Aortic smooth muscle cell (primary cell): ENCODE measurements at places on chromosomes 13 and 19. TPM values are rescaled to one million over a fixed set of nuclear protein-coding genes. Genes with fewer than 3 reads are reported as not detected.

Gene NBEA
- 9.6 and 10.7 TPM in 2 replicates for total RNA-seq

Gene CGB3
- total RNA-seq: not detected in 2 replicates

Gene NLRP5
- total RNA-seq: not detected in 2 replicates

Gene ATXN8OS
- not detected in 2 replicates for total RNA-seq

Gene PSG7
- total RNA-seq: not detected in 2 replicates

Gene ENOX1
- total RNA-seq: 0.40 and 1.2 TPM in 2 replicates

Gene TGDS
- total RNA-seq: 8.6 and 10.1 TPM in 2 replicates

Gene IGFL2
- not detected in 2 replicates for total RNA-seq

Gene ATP1A3
- under 0.01 and 0.25 TPM in 2 replicates for total RNA-seq

Gene ZNF66
- total RNA-seq: 1.2 and 2.0 TPM in 2 replicates

Gene CEBPA
- under 0.01 TPM in 1 of 2 replicates, not detected in the other for total RNA-seq
